ENCODE measurements at places on chromosomes 7 and 10.

DNA sequence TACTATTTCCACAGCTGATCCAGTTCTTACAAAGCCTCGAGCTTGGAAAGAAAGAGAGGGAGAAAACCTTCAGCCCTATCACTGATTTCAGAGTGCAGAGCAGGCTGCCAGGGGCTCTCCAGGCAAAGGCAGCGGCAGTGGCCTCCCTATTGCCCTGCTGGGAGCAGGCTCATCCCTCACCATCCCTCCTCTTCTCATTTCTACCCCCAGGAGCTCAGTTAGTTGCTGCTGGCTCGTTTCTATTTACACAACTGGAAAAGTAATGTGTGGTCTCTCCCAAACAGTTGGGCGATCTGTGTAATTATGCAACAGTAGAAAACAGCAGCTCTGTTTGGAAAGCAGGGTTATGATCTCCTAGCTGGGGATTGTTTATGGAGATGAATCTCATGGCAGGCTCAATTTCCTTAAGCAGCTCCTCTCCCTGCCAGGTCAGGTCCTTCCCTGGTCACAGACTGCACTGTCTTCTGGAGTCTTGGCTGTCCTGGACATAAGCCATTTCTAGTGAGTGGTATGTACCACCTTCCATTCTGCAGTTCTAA is 28.7 kb upstream of the TNS3 start:
- DNase-seq: no peak

- DNase-seq: no peak
Observed at GRCh38 chr7:69173341-69173740, 424.9 kb upstream of the AUTS2 start.

DNA sequence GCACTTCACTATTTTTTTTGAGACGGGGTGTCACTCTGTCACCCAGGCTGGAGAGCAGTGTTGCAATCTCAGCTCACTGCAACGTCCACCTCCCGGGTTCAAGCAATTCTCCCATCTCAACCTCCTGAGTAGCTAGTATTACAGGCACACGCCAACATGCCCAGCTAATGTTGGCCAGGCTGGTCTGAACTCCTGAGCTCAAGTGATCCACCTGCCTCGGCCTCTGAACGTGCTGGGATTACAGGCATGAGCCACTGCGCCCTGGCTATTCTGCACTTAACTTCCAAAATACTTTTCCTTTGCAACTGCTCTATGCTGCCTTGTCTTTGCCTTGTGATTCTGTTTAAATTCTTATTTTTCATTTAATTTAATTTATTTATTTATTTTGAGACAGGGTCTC is 67.0 kb upstream of the ZNF479 start:
- DNase-seq: no peak

DNA sequence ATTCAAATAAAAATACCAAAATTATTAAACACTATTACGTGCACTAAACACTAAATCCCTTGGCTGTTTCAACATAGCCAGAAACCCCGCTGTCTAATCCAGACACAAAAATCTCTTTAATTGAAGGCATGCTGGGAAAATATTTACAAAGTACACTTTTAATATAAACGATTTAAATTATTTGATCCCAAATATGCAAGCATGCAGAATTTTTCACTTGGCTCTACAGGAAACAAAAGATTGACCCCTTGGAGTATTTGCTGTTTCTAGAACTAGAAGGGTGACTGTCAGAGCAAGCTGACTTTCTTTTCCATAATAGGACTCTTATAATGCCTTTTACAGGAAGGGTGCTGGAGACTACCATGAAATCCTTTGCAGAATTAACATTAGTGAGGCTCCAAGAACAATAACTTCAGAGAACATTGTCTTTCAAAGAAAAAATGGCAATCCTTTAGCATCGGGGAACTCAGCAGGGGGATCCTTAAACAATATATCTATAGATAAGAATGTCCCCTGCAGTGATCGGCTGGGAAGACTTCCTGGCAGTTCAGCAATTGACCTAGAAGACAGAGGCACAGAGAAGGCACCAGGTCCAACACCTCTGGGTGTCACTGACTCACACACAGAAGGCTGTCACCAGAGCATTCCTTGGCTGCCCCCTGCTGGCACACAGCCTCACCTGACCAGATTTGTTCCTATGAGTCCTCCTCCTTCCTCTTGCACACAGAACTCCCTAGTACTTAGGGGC is 55.8 kb upstream of the MRLN start:
- peak; percentile 55 for DNase-seq

DNA sequence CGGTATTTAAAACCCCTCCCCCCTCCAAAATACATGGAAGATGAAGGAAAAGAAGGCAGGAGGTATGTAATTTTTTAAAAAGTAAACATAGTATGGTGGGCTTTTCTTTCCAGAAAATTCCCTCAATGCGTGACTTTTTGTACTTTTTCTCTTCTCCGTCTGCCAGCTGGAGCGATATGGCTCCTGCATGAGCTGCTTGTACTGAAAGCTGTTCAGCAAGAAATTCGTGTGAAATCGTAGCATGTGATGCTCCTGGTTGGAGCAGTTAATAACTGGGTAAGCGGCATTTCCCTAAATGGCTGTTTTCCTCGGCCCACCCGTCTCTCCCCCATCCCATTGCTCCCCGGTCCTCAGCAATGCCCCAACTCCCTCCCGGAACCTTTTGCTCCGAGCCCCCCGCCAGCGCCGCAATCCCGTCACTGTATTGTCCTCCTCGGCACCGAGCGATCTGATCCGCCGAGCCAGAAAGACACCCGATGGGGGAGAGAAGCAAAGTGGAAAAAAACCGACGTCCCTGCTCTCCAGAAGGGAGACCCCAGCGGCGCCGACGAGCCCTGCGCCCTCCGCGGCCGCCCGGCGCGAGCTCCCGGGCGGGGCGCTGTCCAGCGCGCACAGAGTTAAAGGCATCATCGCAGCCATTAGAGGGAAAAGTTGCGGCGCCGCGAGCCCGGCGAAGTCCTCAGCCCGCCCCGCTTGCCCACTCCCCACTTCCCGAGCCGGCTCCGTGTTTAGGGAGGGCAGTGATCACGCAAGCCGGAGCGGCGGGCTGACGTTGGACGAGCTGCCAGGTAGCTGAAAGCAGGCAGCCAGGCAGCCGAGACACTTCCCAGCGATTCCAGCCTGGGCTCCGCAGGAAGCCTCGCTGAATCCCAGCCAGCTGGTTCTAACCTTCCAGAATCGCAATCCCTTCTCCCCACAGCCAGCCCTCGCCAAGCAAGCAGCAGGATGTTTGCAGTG is at the start of gene VSTM2A:
Gene VSTM2A, plus strand, starts transcription at position 707 of the 957 bp plus-strand sequence. CDS start 356 bp downstream, outside the sequence.
- no peak for DNase-seq

GRCh38 chr7:68423356-68423755 is 1174.9 kb upstream of the AUTS2 start:
- DNase-seq: no peak

DNA sequence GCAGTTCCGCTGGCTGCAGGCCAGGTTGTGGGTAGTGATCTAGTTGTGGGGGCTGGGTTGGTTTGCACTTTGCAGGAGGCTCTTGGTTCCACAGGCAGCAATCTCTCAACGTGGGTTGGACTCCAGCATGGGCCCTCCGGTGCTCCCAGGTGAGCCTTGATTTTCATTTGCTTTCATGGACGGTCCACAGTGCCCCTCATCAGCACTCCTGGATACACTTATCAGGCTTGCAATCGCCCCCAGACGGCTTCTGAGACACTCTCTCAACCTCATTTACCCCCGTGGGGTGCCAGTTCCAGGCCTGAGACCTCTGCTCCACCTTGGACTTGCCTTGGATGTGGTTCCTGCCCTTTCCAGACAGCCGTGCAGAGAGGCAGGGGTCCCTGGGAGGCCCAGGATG is 31.3 kb upstream of the ZNF273 start:
- DNase-seq: no peak

GRCh38 chr10:78578929-78579328 is 489.8 kb upstream of the ZMIZ1 start:
- peak; percentile 47 for DNase-seq

DNA sequence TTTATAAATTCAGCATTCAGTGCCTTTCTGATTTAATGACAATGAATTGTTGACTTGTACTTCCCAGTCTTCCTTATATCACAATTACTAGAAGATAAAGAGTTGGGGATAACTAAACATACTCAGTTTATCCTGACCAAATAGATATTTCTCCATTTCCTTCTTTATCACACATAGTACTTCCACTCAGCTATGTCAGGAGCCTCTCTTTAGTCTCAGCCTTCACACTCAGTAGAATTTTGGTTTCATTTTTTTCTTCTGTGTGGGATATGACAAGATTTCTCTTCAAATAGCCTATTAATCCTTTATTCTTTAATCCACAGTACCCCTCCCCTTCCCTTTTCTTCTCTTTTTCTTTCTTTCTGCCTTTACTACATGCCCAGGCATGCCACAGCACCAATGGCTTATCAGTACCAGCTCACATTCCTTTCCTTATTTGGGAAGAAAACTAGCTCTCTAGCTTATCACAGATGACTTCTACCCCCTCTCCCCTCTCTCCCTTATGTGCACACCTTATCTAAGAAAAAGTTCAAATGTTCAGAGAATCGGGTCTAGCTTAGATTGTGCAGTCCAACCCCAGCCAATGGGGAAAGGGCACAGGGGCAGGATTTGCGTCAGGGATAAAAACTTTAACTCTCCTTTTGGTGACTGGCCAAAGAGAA is 109.0 kb downstream of the PHF14 start:
- no peak for DNase-seq

GRCh38 chr7:29035044-29035740 is 77.1 kb upstream of the TRIL start:
- peak; percentile 23 for DNase-seq

- no peak for DNase-seq
Observed at GRCh38 chr7:17093461-17093860, 205.0 kb upstream of the AHR start.

DNA sequence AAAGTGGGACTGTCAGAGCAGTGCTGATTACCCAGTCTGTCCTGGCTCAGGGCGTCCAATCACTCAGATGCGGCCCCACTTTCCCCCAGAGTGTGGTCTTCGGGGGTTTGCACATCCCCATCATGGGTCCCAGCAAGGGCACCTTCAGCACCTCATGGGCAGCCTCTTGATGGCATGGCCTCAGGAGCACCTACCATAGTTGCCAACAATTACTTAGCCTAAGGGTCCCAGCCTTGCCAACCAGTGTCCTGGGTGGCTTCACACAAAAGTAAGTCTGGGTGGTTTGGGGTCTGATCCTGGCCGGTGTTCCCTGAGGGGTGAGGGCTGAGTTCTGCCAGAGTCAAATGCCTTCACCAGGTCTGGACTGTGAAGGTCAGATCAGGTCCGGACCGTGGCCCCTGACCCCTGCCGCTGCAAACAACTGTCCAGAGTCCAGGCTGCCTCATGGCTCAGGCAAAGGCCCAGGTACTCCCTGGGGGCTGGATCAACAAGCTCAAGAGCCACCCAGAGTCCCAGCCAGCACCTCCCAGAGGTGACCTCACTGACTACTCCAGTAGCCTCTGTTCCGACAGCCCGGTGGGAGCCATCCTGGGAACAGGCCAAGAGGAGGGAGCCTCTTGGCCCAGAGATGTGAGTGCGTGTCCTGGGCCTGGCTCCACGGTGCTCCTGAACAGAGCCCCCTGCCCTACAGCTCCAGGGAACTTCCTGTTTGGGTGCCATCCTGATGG is 6.2 kb upstream of the MARVELD1 start:
- no peak for DNase-seq

DNA sequence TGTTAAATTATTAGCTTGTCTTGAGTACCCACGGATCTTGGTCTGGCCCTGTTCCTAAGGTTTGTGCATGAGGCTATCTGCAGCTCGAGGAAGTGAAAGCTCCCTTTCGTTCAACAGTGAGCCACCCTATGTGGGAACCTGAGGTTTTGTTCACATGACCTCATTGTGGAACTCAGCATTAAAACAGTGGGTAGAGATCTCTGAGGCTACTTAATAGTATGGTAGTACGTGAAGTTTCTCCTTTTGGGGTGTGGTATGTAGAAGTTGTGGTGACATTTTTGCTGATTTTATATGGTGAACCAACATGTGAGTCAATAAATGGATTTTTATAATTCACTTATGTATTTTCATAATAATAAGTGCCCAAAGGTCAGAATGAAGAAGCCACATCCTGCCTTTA is 252.7 kb upstream of the FERD3L start:
- no peak for DNase-seq

- DNase-seq: no peak
Observed at GRCh38 chr10:34581801-34582532, 233.1 kb downstream of the PARD3 start.

- DNase-seq: peak; percentile 84
Observed at GRCh38 chr7:38369816-38370493, 96.5 kb upstream of the TARP start.

- DNase-seq: no peak
Observed at GRCh38 chr10:5447056-5447455, 34.7 kb downstream of the NET1 start.

GRCh38 chr7:347001-347590 is 57.1 kb downstream of the FOXL3 start:
- DNase-seq: no peak

Data from CD4-positive, alpha-beta T cell treated with Interleukin-1 beta for 1 hour (primary cell).